ENCODE measurements at places on chromosomes 16 and 17. TPM values are rescaled to one million over a fixed set of nuclear protein-coding genes. Genes with fewer than 3 reads are reported as not detected.

DNA sequence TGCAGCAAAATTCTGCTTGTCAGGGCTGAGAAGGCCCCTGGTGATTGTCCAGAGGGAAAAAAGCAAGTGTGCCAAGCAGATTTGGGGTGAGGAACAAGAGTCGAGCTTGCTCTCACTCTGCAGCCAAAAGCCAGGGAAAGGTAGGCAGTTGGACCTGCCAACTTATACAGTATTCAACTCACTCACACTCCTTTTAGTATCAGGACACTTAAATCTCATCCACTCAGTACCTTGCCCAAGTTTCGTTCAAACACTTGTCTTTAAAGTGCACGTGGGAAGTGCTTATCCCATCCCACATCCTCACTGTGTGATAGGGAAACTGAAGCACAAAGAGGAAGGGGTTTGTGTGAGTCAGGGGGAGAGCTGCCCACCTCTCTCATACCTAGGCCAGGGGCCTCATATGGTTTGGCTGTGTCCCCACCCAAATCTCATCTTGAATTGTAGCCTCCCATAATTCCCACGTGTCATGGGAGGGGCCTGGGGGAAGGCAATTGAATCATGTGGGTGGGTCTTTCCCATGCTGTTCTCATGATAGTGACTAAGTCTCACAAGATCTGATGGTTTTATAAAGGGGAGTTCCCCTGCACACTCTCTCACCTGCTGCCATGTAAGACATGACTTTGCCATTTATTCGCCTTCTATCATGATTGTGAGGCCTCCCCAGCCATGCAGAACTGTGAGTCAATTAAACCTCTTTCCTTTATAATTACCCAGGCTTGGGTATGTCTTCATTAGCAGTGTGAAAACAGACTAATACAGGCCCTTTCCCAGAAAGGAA, 25.6 kb upstream of the CES5A start:
- DNase-seq, result no peak

DNA sequence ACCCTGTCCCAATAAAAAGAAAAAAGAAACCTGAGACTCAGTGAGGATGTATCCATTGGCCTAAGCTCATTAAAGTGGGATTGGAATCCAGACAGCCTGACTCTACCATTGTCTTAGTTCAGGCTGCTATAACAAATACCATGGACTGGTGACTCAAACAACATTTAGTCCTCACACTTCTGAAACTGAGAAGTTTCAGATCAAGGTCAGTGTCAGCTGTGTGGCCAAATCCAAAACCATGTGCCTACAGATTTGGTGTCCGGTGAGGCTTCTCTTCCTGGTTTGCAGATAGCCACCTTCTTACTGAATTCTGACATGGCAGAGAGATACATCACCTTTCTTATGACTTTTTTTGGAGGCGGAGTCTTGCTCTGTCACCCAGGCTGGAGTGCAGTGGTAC, 53.3 kb upstream of the KDM8 start:
- DNase-seq, result no peak

GRCh38 chr16:75089486-75090202, 26.9 kb downstream of the LDHD start:
- no peak for DNase-seq

DNA sequence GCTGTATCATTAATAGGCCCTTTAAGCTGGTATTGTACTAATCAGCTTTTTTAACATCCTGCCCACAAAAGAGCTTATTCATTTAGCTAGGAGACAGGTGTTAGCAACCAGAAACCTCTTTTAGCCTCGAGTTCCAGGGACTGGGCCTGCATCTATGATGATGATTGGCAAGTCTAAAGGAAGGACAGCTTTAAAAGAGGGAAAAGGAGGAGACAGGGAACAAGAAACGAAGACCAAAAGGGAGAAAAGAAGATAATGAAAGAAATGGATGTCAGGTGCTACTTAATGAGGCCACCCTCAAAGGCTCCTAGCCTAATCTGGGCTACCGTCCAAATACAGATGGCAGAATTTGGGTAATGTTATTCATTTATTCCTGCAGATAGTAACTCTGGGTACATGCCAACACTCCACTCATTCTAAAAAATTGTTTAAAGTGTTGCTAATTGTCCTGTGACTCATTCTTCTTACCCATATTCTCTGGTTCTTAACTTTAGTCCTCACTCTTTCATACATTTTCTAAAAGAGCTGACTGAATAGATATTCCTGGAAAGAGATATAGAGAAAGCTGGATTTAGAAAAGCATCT, 18.7 kb upstream of the RFFL start:
- peak; percentile 14 for DNase-seq

DNA sequence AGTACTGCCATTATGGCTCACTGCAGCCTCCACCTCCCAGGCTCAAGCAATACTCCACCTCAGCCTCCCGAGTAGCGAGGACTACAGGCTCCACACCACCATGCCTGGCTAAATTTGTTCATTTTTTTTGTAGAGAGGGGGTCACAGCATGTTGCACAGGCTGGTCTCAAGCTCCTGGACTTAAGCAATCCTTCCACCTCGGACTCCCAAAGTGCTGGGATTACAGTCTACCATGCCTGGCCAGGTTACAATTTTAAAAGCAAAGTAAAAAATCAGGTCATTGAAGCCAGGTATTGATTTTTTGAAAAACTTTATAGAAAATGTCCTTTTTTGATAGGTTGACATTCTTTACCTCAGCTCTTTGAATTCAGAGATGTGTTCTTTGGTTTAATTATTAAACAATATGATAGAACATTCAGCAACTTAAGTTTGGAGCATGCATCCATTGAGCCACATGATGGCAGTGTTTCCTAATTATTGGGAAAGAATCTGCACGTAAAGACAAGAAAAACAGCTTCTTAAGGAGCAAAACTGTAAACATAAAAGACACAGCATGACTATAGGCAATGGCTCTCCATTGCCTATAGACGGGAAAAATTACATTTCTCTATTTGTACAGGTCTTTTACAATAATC, 1.7 kb upstream of the SLC16A11 start:
- peak; percentile 82 for DNase-seq

DNA sequence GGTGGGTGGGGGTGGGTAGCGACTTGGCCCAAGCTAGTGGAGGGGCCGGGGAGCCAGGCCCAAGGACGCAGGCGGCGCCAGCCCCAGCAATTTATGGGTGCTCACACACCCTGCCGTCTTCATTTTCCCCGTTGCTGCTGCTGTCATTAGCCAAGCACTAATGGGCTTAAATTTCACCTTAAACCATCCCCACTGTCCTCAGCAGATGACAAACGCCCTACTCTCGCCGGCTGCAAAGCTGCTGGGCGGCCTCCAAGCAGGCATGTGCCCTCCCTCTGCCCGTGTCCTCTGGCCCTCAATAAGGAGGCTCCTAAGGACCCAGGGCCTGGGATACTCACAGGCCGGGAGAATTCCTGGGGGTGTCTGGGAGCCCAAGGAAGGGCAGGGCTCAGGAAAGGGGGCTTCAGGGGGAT, 66.1 kb downstream of the SREBF1 start:
- DNase-seq, result no peak

GRCh38 chr17:82985973-82986372, 93.4 kb upstream of the METRNL start:
- DNase-seq, result peak; percentile 80

GRCh38 chr17:56222255-56222654, 69.0 kb downstream of the ANKFN1 start:
- DNase-seq, result no peak

DNA sequence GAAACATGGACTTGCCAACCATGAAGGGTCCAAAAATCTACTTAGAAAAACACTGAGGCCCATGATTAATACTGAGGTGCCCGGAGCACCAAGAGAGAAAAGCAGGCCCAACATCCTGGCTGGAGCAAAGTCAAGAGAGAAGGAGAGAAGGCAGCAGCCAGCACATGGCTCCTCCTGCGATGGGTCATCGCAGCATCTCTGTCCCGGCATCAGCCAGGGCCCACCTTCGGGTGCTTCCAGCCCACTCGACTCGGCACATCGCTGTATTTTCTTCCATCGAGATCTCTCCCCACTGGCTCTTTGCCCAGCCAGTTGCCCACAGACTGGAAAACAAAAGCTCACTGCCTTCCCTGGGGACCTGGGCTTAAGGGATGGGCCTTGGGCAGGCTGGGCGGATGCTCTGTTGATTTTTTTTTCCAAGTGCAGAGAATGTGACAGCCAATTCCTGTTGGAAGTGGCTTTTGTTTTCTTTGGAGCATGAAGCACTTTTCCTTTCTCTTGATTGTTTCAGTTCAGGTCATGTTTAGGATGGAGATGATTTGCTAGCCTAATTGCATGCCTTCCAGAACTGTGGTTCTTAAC, 58.1 kb downstream of the CYB5B start:
- DNase-seq, result no peak

DNA sequence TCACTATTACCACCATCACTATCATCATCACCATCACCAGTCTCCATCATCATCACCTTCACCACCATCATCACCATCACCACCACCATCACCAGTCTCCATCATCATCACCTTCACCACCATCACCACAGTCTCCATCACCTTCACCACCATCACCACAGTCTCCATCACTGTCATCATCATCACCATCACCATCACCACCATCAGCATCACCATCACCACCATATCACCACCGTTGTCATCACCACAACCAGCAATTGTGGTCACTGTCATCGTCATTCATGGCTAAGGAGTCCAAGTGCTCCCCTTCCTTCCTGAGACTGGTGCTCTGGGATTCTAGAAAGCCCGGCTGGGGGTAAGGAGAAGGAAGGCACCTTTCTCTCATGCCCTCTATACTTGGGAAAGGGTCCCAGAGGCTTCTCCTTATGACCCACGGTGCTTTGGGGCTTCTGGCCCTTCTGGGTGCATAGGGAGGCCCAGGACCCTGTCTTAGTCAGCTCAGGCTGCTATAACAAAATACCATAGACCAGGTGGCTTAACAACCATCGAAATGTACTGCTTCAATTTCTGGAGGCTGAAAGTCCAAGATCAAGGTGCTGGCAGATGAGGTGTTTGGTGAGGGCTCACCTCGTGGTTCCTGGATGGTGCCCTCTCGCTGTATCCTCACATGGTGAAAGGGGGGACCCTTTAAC, 93.4 kb upstream of the GSE1 start:
- DNase-seq, result no peak

DNA sequence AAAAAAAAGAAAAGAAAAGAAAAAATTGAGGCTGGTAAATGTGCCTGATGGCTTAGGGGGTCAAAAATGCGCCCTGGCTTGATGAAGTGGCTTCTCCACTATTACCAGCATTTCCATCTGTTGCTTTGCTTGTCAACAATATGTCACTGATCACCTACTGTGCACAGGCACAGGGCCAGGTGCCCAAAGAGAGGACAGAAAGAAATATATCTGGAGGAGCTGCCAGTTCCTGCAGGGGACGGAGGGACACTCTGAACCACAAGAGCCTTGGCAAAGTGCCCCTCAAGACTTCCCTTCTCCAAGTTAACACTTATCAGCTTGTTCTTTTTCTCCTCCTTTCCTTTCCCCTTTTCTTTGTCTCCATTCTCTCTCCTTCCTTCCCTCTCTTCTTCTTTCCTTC, 34.7 kb downstream of the GINS3 start:
- no peak for DNase-seq

OVCA2 gene
- 34.4 TPM for total RNA-seq

MMP28 gene
- total RNA-seq, result 6.7 TPM

BICDL2 gene
- not detected for total RNA-seq
